BE2C (cell line): ENCODE measurements at places on chromosomes 16 and 17.

GRCh38 chr17:64117981-64118979, 11.7 kb downstream of the ERN1 start:
- no peak for DNase-seq

GRCh38 chr16:14452066-14452465, 178.0 kb downstream of the PARN start:
- DNase-seq, result no peak

DNA sequence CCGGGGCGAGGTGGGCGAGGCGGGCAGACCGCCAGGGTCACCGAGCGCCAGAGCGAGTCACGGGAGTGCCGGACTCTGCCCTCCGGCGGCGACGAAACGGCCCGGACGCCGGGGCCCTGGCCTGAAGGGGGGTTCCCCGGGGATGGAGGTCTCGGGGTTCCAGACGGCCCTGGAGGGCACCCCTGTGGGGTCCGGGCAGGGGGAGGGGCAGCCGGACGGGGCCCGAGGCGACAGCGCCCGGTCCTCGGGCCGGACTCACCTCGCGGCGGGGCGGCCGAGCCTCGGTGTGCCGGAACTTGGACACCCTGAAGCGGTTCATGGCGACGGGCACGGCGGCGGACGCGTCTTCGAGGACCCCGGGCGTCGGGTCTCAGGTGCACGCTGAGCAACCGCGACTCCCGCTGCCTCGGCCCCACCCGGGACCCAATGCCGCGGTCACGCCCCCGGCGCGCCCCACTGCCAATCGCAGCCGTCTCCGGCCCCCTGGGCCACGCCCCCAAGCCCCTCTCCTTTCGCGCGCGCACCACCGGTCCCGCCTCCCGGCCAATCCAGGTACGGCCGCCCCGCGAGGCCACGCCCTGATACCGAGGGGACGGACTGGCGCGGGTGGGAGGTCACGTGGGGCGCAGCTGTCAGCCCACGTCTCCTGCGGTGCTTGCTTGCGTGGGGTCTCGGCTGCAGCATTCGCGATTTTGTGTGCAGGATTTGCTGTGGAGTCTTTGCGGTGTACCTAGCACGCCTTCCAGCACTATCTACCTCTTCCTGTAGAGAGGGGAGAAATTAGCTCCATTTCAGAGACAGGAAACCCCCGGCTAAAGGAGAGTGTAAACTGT, at the start of gene CORO7:
Gene CORO7 (minus strand): TSS at position 397 of the 833 bp plus-strand sequence. CDS start 78 bp downstream, at position 319.
- DNase-seq, result peak; percentile 98

DNA sequence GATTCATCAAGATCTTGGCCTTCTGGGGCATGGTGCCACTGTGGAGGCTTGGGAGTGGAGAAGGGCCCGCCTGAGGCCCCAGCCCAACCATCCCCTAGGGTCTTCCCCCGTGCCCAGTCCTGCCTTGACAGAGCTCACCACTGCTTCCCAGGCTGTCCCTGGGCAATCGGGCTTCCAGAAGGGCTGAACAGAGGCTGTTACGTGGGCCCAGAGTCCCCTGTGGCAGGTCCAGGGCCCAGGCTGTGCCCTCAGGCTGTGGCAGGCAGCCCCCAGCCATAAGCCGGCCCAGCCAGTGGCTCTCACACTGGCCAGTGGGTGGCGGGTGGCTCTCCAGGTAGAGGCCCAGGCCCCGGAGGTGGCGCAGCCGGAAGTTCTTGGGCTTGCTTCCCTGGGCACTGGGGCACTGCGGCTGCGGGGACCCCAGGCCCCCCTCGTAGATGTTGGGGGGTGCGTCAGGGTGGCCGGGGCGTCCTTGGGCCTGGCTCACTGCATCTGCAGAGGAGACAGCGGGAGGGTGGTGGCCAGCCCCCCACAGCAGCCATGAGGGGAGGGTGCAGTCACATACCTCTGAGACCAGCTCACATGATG, 809 bp downstream of the C16orf90 start:
- DNase-seq, result no peak

- DNase-seq, result no peak
These were observed 38.6 kb upstream of the NETO2 start for GRCh38 chr16:47182318-47182717.

GRCh38 chr16:69012906-69013305, 92.5 kb upstream of the HAS3 start:
- DNase-seq, result no peak

GRCh38 chr17:56821847-56822534, 11.7 kb downstream of the C17orf67 start:
- no peak for DNase-seq

GRCh38 chr16:67758006-67758405, 38.9 kb upstream of the GFOD2 start:
- no peak for DNase-seq

DNA sequence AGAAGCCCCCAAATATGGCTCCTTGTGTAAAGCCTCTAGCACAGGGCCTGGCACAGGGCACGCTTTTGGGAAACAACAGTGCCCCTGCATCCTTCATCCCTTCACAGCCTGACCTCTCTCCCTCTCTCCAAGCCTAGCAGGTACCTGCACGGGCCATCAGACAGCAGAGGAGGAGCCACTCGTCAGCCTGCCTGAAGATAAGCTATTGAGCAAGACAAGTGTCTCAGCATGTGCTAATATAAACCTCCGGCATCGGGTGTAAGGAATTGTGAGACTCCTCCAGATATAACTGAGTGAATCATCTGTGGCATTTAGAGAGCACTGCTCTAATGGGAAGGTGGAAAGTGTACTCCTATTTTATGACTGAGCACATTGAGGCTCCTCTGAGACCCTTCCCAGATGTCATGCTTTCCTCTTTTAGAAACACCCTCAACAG, 38.3 kb downstream of the TBX4 start:
- DNase-seq, result no peak

- DNase-seq, result peak; percentile 55
These were observed at the start of gene SLC16A3 for GRCh38 chr17:82228842-82229697. Gene SLC16A3 (plus strand): TSS chr17:82229042. CDS start chr17:82236009, 6,967 bp downstream.

DNA sequence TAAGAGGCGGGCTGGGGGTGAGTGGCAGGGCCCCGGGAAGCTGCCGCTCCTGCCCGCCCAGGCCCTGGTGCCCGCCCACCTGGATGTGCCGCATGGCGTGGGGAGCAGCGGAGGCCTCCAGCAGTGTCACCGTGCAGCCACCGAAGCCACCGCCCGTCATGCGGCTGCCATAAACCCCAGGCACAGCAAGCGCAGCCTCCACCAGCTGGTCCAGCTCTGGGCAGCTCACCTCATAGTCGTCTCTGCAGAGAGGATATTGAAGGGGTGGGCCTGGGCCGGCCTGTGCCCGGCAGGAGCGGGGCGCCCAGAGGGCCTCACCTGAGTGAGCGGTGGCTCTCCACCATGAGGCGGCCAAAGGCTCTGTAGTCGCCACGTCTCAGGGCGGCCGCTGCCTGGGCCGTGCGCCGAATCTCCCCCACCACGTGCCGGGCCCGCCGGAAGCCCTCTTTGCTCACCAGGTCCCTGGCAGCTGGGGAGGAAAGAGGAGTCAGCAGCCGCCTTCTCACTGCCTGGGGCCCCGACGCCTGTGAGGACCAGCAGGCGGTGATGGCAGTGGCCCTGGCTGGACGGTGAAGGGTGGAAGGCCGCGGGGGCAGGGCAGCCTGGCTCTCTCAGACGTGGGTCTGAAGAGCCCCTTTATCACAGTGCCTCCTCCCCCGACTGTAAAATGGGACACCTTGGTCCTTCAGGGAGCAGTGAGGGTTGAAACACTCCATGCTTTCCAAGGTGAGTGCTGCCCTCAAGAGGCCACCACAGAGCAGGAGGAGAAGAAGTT, 6.7 kb downstream of the GALK1 start:
- no peak for DNase-seq

GRCh38 chr17:56933151-56933745, 19.4 kb upstream of the TRIM25 start:
- DNase-seq, result no peak

DNA sequence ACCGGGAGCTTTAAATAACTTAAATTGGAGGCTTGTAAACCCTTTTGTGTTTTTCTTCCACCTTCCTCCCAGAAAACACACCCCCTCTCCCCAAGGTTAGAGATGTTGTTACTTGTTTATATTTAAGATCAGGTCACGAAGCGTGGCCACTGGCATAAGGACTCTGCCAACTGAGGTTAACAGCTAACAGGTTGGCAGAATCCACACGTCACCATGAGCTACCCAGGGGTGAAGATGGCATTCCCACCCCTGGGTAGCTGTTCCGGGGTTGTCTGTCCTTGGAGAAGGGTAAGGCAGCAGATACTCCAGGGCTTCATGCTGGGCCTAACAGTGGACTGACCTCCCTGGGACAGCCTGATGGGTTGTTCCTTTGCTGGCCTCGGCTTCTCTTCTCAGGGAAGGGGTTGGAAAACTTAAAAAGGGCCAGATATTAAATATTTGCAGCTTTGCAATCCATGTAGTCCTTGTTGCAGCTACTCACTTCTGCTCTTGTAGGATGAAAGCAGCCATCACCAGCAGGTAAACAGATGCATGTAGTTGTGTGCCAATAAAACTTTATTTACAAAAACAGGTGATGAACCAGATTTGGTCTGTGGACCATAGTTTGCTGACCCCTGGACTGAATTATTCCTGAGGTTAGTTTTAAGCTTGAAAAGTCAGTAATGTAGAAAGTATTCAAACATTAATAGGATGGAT, 148.6 kb downstream of the MSI2 start:
- no peak for DNase-seq

GRCh38 chr17:50762177-50762576, 5.1 kb downstream of the ANKRD40CL start:
- DNase-seq, result no peak

DNA sequence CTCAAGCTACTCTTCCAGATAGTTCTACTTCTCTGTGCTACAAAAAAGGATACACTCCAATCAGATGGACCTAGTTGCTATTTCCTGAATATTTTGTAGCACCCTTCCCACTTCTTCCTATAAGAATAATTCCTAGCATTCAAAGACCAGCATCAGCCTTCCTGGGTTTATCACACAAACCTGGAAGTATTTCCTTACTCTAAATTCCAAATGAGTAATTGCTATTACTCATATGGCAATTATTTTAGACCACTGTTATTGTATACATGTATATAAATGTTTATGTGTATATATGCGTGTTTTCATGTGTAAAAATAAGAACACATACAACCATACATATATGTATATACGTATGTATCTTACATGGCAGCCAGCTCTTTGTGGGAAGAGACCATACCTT, 130.6 kb downstream of the MYO1D start:
- DNase-seq, result no peak

- no peak for DNase-seq
These were observed 9.1 kb downstream of the TSC2 start for GRCh38 chr16:2056681-2057407.

GRCh38 chr17:52465407-52465806, 306.9 kb upstream of the CA10 start:
- no peak for DNase-seq

- no peak for DNase-seq
These were observed 71.9 kb downstream of the AXIN2 start for GRCh38 chr17:65489413-65490155.

DNA sequence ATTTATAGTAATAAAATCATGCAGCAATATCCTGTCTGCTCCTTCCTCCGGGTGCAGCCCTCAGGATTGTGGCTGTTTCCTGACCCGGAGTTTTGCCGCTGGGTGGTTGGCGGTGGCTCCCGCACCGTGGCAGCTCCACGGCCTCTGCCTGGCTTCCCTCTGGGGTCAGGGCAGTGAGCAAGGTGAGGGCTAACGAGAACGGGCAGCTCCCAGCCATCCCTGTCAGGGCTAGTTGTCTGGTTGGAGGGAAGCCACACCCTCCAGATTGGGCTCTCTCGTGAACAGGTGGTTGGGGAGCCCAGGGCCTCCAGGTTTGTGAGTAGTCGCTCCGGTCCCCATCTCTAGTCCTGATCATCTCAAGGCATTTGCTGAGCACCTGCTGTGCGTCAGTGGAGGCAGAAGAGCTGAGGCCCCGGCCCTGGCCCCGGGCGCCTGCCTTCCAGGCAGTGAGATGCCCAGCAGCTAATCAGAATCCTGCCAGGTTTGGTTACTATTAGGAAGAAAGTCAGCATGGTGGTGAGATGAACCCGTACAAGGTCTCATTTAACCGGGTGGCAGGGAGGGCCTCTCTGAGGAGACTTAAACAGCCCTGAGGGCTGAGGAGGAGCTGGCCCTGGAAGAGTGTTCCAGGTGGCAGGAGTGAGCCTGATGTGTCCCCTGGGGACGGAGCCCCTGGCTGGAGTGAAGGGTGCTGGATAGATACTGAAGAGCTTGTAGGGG, 2.3 kb upstream of the NUDT16L1 start:
- DNase-seq, result no peak

DNA sequence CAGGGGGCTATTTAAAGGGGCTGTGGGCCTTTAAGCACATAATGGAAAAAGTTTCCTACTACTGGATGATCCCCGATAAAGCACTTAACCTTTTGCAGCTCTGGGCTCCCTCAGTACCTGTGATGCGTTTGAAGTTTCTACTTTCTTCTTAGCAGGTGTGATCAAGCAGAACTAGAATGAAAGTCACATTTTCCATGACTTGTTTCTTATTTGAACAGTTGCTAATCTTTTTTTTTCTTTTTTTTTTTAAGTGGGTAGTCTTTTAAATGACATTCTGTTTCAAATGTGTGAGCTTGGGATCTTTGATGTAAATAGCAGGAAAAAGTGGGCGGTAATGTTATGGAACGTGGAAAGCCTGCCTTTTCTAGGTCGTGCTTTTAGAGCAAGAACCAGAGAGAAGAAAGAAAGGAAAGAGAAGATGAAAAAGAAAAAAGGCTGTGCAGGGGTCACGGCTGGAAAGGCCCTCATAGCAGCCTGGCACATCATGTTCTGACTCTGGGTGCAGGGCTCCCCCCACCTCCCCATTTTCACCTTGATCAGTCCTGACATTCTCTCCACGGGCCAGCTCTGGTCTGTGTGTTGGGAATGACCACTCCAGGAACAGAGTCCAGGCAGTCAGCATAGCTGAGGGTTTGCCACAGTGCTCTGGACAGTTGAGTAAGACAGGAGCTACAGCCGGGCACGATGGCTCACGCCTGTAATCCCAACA, 150.6 kb downstream of the CLEC16A start:
- no peak for DNase-seq

DNA sequence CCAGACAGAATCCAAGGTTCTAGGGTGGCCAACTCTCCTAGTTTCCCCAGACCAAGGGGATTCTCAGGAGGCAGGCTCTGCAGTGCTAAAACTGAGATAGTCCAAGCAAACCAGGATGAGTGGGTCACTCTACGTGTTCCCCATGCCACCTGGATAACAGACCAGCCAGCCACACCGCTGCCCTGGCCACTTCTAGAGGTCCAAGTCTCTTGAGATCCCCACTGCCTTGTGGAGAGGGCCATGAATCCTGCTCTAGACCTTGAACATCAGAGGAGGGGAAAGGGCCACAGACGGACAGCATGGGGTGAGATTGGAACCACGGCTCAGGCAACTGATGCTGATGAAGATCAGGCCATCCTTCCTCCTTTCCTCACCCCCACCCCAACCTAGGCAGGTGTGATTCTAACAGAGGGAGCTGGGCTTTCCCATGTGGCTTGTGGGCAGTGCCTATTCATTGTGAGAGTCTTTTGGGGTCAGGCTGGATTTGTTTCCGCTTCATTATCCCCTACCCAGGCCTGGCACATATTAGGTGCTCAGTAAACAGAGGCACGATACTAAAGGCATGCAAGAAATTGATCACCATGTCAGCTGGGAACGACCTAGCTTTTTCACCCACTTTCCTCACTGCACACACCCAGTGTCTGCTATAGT, 16.8 kb upstream of the TVP23A start:
- DNase-seq, result no peak
